Left renal pelvis (tissue), 4 donors: ENCODE measurements at places on chromosomes 4 and X.

GRCh38 chrX:76555816-76556215 is 128.3 kb downstream of the MAGEE1 start:
- DNase-seq, result no peak

DNA sequence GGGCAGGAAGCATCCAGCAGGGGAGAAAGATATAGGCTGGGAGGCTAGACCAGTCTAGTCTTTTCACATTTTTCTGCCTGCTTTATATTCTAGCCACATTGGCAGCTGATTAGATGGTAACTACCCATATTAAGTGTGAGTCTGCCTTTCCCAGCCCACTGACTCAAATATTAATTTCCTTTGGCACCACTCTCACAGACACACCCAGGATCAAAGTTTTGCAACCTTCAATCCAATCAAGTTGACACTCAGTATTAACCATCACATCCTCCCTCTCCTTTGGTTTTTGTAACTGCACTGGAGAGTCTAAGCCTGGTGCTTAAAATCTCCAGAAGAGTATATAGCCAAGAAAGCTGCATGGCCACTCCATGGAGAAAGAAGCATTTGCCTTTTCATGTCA is 560.4 kb downstream of the GRXCR1 start:
- no peak for DNase-seq

DNA sequence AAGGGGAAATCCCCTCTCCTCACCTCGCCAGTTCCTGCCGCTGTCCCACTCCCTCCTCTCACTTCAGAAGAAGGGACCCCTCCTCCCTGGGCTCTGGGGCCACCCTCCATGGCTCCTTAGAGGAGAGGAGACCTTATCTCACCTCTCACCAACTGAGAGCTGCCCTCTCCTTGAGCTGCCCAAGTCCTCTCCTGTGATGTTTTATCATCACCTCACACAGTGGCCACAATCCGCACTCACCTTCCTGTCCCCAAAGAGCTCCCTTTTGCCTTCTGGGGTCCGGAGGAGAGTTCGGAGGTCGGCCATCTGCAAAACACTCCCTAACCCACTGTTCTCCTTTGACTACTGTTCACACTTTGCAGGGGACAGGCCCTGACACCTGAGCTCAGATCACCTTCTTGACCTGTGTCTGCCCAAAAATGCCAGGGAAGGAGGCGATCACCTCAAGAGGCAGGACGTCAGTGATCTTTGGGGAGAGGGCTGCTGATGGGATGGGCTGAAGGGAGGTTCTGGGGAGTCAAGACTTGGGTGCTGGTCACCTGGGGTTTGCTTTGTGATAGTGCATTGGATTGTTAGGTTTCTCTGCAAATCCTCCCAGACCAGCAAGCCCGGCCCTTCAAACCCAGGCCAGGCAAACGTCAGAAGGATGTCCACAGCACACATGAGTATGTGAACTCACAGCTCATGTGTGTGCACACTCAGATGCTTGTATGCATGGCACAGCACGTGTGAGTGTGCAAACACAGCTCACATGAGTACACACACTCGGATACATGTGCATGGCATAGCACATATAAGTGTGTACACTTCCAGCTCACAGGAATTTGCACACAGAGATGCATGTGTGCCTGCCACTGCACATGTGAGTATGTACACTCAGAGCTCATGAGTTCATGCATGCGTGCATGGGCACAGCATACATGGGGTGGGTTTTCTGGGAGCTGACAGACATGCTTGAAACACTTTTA is 41.8 kb downstream of the HTRA3 start:
- DNase-seq, result no peak

GRCh38 chr4:145873901-145874300 is 64.7 kb downstream of the ZNF827 start:
- DNase-seq, result no peak

- DNase-seq, result no peak
These were observed 63.6 kb upstream of the UGT2B15 start for GRCh38 chr4:68734095-68734494.

GRCh38 chr4:26899991-26900390 is 39.4 kb downstream of the STIM2 start:
- DNase-seq, result no peak

GRCh38 chr4:78568640-78569305 is 17.2 kb downstream of the ANXA3 start:
- DNase-seq, result no peak
